Tibial nerve (tissue), 4 donors: ENCODE measurements at places on chromosomes 11 and 22. TPM values are rescaled to one million over a fixed set of nuclear protein-coding genes. Genes with fewer than 3 reads are reported as not detected.

DNA sequence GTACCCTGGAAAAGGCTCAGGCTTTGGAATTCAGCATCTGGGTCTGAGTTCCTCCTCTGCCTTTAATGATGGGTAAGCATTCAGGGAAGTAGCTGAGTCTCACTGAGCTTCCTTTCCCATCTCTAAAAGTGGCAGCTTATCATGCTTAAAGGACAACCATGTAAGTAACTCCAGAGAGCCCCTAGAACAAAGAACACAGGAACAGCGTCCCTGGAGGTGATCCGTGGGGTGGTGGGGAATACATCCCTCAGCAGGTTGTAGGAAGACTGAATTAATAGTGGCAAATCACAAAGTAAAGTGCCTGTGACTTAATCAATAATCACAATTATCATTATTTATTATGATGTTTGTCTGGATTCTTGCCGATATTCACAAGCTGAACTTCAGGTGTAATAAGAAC is 114.7 kb upstream of the ISX start:
- DNase-seq = no peak

DNA sequence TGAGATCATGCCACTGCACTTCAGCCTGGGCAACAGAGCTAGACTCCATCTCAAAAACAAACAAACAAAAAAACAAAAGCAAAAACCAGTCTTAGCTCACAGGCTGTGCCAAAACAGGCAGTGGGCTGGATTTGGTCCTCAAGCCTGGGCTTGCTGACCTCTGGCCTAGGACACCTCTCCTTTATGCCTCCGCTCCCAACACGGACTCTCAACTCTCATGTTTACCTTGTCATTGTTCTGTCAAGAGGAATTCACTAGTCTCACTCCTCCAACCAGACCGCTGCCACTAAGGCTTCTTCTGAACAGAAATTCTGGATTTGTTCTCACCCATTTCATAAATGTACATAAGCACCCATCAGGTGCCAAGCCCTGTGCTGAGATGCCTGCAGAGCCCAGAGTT is 42.6 kb downstream of the FAM83F start:
- DNase-seq = no peak

FLRT1 gene
- 2.1 TPM for total RNA-seq

DNA sequence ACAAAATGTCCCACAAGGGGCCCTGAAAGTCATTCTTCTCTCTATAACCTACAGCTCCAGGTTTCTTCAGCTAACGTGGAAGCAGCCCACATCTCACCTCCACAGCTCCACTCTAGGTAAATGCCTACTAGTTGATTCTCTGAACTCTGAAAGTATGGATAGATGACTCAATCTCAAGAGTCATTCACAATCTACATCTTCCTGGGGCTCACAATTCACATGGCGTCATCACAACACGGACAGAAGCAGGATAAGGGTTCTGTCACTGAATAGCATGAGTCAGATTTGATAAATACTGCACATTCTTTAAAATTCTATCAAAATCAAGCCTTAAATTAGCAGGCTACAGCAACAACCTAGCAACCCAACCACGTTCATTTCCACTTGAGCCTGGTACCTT is 96.3 kb downstream of the PLEKHA7 start:
- DNase-seq = no peak

ELMOD1 gene
- total RNA-seq = 0.66 TPM

DNA sequence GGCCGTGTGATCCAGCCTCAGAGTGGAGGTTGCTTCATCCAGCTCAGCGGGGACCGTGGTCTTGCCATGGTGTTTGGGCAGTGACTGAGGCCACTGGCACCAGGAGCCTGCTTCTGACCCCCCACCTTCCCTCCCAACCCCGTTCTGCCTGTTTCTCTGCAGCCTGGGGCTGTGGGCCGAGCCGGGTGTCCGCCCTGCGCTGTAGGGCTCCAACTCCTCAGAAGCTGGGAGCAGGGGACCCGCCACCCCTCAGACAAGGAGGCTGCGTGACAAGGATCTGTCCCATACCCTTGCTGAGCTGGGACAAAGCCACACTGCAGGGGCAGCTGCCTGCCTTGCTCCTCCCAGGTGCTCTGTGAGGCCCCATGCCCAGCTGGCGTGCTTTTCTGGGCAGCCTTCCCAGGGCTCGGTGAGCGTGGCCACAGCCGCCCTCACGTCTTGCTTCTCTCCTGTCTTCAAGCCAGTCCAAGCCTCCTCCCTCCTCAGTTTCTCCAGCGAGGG is 11.7 kb upstream of the ARFGAP3 start:
- DNase-seq = no peak

OR4C16 gene
- total RNA-seq = not detected

SLC22A8 gene
- not detected for total RNA-seq

- no peak for DNase-seq
Observed at GRCh38 chr11:109120341-109120740, 301.6 kb upstream of the C11orf87 start.

MMP13 gene
- total RNA-seq = not detected

APOA5 gene
- total RNA-seq = not detected

DNA sequence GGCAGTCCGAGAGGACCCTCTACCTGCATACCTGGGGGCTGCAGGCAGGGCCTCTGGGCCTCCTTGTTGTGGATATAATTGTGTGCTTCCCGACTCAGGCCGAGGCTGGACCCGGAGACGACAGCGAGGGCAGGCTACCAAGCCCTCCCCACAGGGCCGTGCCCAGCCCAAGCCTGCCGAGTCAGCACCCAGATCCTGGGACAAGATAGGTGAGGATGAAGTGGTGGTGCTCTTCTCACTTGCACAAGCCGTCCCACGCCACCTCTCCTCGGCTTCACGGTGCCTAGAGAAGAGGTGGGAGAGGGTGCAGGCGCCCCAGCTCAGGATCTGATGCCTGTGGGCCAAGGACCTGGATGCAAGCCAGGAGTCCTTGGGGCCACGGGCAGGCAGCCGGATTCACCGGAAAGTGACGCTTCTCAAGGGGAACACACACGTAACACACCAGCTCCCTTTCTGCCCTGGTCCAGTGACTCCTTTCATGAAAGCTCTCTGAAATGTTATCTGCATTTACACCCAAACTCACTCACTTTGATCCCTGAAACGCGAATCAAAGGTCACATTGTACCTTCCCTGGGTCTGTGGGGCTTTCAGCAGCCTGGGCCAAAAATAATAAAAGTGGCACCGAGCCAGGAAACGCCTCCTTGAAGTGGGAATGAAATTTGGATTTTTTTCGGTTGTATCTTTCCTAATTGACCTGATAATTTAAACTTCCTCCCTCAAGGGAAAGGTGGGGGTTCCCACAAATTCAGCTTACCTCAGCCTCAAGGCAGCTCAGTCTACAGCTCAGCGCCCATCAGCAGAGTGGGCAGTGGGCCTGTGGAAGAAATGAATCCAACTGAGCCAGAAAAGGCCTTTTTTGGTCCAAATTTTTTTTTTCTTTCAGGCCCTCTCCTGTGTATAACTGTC is 1.1 kb upstream of the GNB1L start:
- DNase-seq = no peak

GRCh38 chr22:44620129-44620840 is 81.7 kb upstream of the PRR5 start:
- DNase-seq = no peak

NLRX1 gene
- total RNA-seq = 27.7 TPM

GRCh38 chr11:122126024-122126688 is 10.1 kb upstream of the BLID start:
- DNase-seq = no peak

DNA sequence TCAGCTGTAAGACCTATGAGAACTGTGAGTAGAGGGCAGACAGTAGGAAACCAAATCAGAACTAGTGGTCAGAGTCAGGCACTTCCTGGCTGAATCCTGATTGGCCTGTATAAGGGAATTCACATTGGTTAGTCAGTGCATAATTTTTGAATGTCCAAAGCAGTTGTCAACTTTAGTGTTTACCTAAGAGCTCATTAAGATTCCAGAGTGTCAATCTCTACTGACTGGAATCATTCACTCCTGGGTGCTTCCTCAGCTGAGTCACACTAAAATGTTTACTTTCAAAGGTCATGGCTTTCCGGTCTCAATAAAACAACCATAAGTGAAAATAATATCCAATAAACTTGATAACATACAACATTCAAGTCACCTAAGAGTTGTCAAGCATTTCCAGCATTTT is 306.1 kb downstream of the C11orf87 start:
- no peak for DNase-seq

GRCh38 chr22:39275814-39276439 is 31.1 kb upstream of the PDGFB start:
- no peak for DNase-seq

SAMM50 gene
- total RNA-seq = 24.3 TPM

- no peak for DNase-seq
Observed at GRCh38 chr22:20600137-20600673, 92.8 kb downstream of the MED15 start.

DNA sequence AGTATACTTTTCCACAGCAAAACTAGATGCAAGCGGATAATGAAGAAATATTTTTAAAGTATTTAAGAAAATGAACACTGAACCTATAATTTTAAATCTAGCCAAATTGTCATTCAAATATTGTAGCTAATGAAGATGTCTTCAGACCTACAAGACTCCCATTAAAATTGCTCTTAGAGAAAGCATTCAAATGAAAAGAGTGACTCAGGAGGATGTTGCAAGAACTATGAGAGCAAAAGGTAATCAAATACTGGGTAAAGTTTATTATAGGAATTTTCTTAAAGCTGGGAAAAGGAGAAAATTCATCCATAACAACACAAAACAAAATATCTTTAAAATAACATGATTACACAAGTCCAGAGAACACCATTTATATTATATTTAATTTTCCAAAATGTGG is 5.4 kb upstream of the POU2AF1 start:
- no peak for DNase-seq

RHOD gene
- total RNA-seq = 23.6 TPM

DNA sequence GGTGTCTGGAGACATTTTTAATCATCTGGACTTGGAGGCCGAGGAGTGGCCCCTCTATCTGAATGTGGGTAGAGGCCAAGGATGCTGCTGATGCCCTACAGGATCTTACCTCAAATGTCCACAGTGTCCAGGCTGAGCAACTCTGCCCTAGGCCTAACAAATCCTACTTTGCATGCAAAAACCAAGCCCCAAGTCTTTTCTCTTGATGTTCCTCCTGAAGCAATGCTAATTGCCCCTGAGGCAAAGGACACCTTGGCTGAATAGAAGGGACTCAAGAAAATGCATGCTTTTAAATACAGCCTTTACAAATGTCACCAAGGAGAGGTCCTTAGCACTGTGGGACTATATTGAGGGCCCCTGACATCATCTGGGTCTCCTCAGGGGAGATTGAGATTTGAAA is 43.8 kb upstream of the PHF21B start:
- no peak for DNase-seq

- DNase-seq = no peak
Observed at GRCh38 chr22:49087198-49087597, 740.5 kb downstream of the BRD1 start.

SLC22A25 gene
- not detected for total RNA-seq

SELENOM gene
- total RNA-seq = 591 TPM

DNA sequence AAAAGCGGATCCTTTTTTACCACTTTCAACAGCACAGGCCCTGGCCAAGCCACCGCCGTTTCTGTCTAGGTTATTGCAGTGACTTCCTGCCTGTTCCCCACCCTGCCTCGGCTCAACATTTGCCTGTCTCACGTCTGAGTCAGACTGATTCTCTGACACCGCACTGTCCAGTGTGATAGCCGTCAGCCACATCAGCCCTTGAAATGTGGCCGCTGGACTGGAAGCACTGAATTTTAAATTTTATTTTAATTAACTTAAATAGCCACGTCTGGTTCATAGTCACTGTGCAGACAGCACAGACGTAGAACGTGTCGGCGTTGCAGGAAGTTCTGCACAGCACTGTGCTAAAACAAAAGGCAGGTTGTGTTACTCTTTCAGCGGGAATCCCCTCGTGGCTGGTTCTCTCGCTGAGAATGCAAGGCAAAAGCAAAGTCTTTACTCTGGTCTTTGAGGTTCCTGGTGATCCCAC is 56.3 kb upstream of the ADSL start:
- no peak for DNase-seq

- no peak for DNase-seq
Observed at GRCh38 chr11:132632641-132633124, 899.6 kb downstream of the OPCML start.

- peak; percentile 71 for DNase-seq
Observed at GRCh38 chr11:120710354-120711131, 199.0 kb downstream of the GRIK4 start.

TRIM34 gene
- 2.9 TPM for total RNA-seq

HEPHL1 gene
- not detected for total RNA-seq

GRCh38 chr22:37549704-37550059 is 10.6 kb upstream of the CDC42EP1 start:
- DNase-seq = no peak

- no peak for DNase-seq
Observed at GRCh38 chr22:45830531-45831245, 146.3 kb downstream of the WNT7B start.

TMEM45B gene
- total RNA-seq = not detected

DNA sequence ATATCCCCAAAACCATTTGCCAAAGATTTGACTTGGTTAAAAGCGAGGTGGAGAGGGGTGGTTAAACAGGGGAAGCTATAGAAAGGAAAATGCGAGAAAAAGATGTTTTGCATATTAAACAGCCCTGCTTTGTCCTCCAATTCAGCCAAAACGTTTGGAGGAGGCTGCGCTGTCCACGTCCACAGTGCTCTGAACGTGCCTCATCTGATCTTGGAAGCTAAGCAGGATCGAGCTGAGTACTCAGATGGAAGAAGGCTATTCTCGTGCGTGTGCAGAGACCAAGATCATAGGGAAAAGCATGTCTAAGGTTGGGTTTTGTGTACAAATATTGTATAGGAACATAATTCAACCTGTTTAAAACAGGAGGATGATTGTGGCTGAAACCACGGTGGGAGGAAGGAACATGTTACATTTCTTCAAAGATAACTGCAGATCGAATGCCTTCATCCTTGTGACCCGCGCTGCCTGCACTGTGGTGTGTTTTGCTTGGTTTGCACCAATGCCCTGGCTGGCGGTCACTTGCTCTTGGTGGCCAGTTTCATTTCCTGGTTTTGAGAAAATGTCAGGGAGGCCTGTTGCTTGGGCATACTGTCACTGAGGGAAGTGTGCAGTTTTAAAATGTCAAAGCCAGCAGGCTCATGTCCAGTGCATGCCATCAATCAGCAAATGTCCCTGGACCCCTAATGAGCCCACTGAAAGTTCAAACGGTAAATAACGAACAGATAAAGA is 40.4 kb downstream of the FLI1 start:
- DNase-seq = peak; percentile 19

GRCh38 chr11:128029219-128029722 is 558.1 kb downstream of the ETS1 start:
- no peak for DNase-seq

STX3 gene
- total RNA-seq = 24.9 TPM

MYOD1 gene
- total RNA-seq = not detected

ABCC8 gene
- total RNA-seq = 1.3 TPM

- DNase-seq = peak; percentile 67
Observed at GRCh38 chr22:45460288-45461109, 42.2 kb upstream of the FBLN1 start.

POLR2L gene
- total RNA-seq = 87.9 TPM

- no peak for DNase-seq
Observed at GRCh38 chr11:109155291-109155690, 266.7 kb upstream of the C11orf87 start.

GRCh38 chr11:116310226-116310625 is 462.6 kb downstream of the BUD13 start:
- no peak for DNase-seq

SLC35E4 gene
- 15.0 TPM for total RNA-seq

SH3BP1 gene
- 7.5 TPM for total RNA-seq

CDC45 gene
- total RNA-seq = not detected
